NCI-H2081 (cell line): ENCODE measurements at places on chromosomes 11 and 22.

DNA sequence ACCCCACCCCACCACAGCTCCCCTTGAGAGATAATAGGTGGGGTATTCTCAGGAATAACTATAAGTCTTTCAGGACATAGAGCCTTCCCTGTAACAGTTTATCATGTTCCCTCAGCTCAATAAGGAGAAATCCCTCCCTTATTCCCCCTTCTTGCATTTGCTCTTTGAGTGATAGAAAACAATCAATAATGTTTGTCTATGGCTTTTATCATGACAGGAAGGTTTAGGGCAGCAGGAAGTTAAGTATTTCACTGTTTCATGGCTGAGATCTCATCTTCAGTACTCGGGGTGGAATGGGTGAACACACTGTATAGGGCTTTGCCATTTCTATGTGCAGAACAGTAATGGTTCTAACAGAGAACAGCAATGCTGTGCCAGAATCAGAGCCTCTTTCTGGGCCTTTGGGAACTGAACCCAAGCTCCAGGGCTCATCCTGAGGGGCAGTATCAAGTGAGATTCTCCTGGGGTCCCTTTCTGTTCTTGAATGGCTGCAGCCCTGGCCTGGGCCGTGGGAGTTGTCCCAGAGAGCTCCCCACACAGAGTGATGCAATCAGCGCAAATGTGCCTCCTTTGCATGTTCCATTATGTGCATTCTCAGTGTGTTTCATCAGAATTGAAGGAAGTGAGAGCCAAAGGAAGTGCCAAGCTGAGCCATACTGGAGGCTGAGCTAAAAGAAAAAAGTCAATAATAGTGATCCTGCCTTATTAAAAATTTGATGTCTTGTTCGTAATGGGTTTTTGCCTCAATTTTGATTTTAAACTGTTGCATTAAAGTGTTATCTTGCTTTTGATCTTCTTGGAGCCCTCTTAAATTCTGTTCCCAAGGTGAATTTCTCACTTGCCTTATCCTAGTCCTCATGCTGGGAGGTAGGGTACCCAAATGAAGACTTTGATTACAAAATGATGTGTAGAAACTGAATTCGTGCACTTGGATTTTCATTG is 2.9 kb upstream of the CYP2R1 start:
- no peak for DNase-seq

DNA sequence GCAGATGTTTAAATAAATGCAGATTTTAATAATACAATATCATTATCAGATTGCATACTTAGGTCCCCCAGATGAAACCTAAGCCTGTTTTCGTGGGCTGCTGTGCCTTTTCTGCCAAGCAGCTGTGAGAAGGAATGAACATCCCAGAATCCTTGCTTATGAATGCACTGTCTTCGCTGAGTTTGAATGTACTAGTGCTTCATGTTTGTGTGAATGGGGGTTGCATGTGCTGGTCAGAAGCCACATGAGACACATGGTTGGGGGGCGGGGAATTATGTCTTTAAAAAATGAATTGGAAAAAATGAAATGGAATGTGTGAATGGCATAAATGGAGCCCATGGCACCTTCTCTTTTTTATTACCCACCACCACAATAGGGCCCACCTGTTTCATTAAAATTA is 125.4 kb upstream of the HSD17B12 start:
- DNase-seq: no peak

GRCh38 chr11:62008193-62008592 is 40.8 kb upstream of the FTH1 start:
- no peak for DNase-seq

DNA sequence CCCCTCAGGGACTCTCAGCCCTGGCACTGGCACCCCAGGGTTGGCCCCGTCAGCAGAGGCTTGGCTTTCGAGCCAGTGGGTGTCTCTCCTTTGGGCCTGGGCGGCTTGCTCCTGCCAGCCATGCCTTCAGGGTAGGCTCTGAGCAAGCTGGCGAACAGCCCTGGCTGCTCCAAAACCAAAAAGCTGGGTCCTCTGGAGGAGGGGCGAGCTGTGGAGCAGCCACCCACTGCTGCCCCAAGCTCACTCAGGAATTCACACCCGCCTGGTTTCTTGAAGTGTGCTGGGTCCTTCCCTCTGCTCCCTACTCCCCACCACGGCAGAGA is 6.2 kb downstream of the YDJC start:
- DNase-seq: no peak
